Activated CD8-positive, alpha-beta memory T cell treated with anti-CD3 and anti-CD28 coated beads for 48 hours (primary cell): ENCODE measurements at places on chromosomes 4 and X.

GRCh38 chr4:3401436-3402171 lies 40.2 kb upstream of the HGFAC start:
- DNase-seq: no peak

- no peak for DNase-seq
These were observed 122.8 kb downstream of the DIPK2B start for GRCh38 chrX:45077748-45078424.

DNA sequence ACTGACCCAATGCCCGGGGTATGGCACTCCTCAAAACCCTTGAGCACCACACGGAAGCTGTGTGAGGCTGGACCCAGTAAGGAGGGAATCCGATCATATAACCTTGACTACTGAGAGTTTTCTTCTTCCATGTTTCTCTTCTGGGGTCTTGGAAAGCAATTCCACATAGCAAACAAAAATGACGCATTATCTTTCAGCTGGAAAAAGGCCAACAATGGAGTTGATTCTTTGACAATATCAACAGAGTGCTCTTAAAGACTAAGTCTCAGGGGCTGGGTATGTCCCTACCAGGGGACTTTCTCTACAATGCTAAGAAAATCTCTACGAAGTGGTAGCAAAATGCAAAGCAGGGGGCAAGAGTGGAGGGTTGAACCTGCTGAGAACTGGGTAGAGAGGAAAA lies 188.6 kb downstream of the NSUN7 start:
- DNase-seq: no peak

GRCh38 chr4:3353752-3354454 lies 61.1 kb downstream of the RGS12 start:
- no peak for DNase-seq

DNA sequence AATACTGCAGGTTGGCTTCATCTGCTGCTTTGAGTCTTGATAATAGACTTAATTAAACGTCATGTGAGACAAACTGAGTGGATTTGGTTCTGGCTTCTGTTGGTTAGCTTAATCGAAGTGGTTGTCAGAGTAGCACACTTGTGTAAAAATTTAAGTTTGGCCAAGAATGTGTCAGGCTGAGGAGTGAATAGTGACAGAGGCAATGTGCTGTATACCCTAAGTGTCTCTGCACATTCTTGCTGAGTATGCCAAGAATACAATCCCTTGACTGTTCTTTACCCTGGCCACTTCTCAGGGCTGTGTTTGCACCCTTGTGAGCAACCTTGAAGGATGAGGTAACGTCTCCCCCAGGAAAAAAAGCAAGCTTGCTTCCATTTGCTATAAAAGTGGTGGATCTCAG lies 14.9 kb downstream of the RPS3A start:
- DNase-seq: no peak

- DNase-seq: no peak
These were observed 173.7 kb downstream of the PABPC4L start for GRCh38 chr4:134027931-134028330.

DNA sequence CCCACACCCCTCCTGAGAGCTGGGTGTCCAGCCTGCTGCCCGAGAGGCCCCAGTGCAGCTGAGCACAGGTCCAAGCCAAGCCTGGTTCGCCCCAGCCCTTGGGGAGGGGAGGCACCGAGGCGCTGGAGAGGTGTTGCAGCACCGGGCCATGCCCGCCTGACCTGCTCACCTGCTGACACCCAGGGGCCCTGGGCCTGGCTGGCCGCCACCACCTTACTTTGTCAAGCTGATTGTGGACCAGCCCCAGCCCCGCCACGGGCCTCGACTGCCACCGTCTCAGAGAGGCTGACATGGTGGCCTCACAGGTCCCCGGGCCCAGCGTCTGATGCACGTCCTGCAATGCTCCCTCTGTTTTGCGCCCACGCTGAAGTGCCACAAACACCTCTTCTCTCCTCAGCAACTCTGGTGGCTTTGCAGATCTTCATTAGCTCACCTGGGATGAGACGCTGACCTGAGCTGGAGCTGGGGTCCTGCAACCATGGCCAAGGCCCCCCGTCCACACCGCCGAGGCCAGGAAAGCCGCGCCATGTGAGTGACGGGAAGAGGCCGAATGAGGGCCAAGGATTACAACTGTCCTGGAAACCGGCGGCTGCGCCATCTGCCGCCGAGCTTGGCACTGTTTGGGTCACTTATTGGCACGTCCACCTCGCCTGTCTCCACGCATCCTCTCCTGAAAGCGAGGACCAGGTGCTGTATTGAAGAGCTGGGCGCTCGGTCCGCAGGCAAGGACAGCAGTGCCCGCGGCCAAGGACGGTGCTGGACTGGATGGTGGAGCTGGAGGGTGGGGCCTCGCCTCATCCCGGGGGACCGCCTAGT lies 7.6 kb downstream of the CPLX1 start:
- DNase-seq: no peak

- no peak for DNase-seq
These were observed 24.4 kb downstream of the PLAC1 start for GRCh38 chrX:134633832-134634231.

- DNase-seq: no peak
These were observed 7.6 kb downstream of the FAT4 start for GRCh38 chr4:125322366-125322730.

GRCh38 chr4:41964401-41964800 lies 17.2 kb upstream of the DCAF4L1 start:
- DNase-seq: no peak

GRCh38 chr4:185859111-185859510 lies 47.1 kb upstream of the SORBS2 start:
- DNase-seq: no peak

DNA sequence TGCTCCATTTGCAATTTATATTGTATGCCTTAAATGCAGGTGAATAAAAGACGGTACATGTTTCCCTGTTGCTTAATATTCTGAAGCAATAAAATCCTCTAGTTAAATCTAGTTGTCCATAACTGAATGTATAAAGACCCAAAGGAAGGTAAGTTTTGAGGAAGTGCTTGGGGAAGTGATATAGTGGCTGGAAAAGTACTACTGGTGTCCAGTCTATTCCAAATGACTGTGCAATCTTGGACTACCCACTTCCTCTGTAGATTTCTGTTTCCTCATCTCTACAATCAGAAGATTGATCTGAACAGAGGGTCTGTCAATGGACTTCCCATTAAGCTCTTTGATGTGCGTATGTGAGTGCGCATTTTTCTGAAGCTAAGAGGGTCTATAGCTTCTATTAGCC lies 17.0 kb downstream of the SNCA start:
- DNase-seq: no peak

GRCh38 chr4:182600093-182600492 lies 317.1 kb downstream of the DCTD start:
- DNase-seq: no peak

DNA sequence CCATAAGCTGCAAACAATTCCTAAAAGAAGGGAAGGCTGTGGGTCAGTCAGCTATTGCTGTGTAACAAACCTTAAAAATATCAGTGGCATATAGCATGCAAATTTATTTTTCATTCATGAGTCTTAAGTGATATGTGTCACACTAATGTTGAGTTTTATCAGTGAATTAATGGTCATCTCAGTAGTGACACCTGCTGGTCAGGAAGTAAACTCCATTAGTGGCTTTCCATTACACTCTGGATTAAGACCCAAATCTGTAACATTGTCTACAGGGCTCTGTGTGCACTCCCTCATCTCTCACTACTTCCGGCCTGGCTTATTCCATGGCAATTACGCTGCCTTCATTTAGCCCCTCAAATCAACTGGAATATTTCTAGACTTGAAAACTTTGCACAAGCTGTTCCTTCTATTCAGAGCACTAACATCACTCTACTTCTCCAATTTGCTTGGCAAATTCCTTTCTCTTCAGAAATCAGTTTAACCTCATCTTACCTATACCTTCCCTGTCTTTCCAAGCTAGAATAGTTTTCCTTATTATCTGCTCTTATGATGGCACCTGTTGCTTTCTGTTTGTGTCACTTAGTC lies 217.3 kb upstream of the TAPT1 start:
- no peak for DNase-seq

- DNase-seq: no peak
These were observed 97.1 kb downstream of the TMA16 start for GRCh38 chr4:163591614-163592020.
